ENCODE measurements at places on chromosomes 4 and X. TPM values are rescaled to one million over a fixed set of nuclear protein-coding genes. Genes with fewer than 3 reads are reported as not detected.

GRCh38 chr4:75099321-75099720, 166.4 kb downstream of the PARM1 start:
- no peak for DNase-seq
- no peak overlapping the region for H3K27ac ChIP-seq

DNA sequence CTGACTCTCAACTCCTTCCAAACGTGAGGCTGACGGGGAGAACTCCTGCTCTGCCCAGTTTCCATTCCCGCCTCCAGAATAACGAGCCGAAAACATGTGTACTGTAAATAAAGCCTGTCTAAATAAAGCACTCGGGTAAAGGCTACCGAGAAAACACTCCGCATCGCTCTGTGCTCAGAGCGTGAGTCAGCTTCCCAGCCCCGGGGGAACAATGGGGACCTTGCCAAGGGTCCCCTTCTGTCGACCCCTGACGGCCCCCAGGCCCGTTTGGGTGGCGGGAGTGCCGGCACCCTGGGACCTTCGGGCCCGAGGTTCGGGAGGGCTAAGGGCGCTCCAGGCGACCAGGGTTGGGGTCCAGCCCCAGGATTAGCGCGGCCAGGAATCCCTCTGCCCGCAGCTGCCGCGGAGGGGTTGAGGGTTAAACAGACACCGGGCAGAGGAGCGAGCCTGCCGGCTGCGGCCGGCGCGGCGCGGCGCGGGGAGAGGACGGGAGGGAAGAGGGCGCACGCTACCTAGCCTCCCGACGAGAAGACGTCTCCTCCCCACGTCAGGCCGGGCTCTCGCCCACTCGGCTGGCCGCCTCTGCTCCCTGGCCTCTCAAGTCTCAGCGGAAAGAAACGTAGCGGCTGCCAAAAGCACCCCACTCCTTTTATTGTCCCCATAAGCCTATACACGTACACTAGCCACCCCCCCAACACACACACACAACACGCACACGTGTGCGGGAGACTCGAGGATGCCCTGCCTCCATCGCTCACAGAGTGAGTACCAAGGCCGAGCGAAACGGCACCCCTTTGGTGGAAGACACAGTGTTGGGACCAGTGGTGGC, 85.5 kb downstream of the BCOR start:
- H3K4me1 ChIP-seq: peaks cover 10% of the 10 kb centered on the region
- no peaks in the 10 kb centered on the region for H3K27me3 ChIP-seq
- no peak overlapping the region for H3K27ac ChIP-seq

CXXC4 gene
- total RNA-seq: not detected

GRCh38 chr4:74964311-74964710, 31.4 kb downstream of the PARM1 start:
- DNase-seq: no peak
- no peak overlapping the region for H3K4me3 ChIP-seq
- H3K36me3 ChIP-seq: no peaks in the 10 kb centered on the region
- H3K27me3 ChIP-seq: no peaks in the 10 kb centered on the region
- H3K4me1 ChIP-seq: no peaks in the 10 kb centered on the region
